ENCODE measurements at places on chromosomes 13 and 19. TPM values are rescaled to one million over a fixed set of nuclear protein-coding genes. Genes with fewer than 3 reads are reported as not detected.

Gene NBEA
- 12.7 TPM for polyA plus RNA-seq

Gene PAK4
- 52.4 TPM for polyA plus RNA-seq

Gene KLK2
- polyA plus RNA-seq: 0.16 TPM

Gene UPK1A
- polyA plus RNA-seq: 0.22 TPM

Gene IRF3
- 80.9 TPM for polyA plus RNA-seq

Gene PGLYRP2
- polyA plus RNA-seq: not detected

Measured in right lung (tissue), 10 donors.